Muscle of leg (tissue), 16 donors: ENCODE measurements at places on chromosomes 6 and 20. TPM values are rescaled to one million over a fixed set of nuclear protein-coding genes. Genes with fewer than 3 reads are reported as not detected.
A peak's percentile ranks its signal among the peaks of the same experiment; 100 is the strongest.

GRCh38 chr20:17992847-17993513 lies 24.2 kb downstream of the MGME1 start:
- no peak for DNase-seq

Gene TRAPPC3L
- 0.07 TPM for polyA plus RNA-seq

- DNase-seq, result peak; percentile 84
These were observed 112.1 kb downstream of the ASXL1 start for GRCh38 chr20:32470025-32470861.

DNA sequence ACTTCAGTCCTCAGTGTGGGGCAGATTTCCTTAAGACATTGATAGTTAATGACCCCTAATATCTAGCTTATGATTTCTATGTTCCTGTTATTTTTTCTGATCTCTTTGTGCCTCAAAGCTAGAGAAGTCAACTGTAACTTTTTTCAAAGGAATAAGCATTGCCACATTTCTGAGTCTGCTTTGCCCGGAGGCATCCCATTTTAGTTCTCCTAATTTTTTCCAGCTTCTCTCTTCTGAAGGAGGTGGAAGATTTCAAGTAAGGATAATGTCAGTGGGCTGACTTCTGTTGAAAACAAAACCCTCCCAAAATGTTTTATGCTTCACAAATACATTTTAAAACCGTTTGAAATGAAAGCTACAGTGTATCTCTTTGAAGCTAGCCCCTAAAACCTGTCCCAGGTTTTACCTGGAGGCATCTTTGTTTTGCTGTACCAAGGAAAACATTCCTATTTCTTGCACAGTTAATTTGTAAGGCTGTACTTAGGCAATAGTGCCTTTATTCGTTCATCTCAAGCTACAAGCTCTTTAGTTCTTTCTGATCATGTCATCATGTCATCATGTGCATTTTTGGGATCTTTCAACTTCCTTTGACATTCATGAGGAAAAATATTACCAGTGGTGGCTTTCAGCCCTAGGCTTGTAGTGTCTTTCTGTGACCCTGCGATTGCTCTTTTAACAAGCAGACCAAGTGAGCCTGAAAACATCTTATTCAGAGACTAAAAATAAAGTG lies 45.7 kb downstream of the TSPYL4 start:
- no peak for DNase-seq

DNA sequence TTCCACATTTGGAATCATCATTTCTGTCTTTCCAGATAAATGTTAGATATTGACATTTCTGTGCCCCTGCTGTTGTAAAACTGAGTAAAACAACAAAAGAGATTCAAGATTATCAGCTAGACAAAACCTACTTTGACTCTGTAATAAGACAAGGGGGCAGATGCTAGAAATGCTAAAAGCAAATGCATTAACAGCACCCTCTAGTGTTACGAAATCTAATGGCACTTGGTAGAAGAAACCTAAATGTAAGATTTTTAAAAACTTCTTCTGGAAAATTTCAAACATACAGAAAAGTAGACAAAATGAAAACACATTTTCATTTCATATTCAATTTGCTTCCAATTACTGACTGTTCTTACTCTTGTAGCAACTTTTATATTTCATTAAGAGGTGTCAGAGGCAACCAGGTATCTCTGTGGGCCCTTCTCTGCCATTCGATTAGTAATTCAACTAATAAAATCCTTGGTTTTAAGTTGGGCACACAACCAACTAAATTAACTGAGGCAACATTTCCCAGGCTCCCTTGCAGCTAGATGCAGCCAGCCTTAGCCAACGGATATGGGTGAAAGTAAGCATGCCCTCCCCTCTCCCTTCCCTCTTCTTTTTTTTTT lies 45.0 kb downstream of the SLC23A2 start:
- peak; percentile 77 for DNase-seq

DNA sequence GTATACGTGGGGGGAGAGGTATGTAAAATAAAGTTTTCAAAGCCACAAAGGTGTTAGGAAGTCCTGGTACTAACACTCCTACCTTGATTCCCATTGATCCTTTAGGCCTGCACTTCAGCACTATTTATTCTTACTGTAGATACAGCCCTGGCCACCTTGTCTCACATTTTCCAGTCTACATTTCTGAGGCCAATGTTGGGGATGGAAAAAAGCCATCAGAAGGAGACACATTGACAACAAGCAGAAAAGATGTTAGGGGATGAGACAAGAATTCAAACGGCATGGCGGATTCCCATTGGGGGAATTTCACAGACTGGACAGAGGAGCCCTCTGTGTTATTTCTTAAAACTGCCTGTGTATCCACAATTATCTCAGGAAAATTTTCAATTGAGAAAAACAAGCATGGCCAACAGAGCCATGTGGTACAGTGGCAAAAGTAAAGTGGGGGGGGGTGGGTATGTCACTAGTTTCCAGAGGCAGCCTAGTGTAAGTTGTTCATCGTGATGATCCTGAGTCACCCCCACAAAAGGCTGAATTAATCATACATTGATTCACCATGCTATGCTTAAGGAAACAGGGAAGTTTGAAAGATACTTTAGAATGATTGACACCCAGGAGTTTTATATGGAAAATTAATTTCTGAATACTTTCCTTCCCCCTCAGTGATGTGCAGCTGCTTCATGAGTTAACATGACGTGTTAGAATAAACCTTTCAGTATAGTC lies 40.5 kb downstream of the RREB1 start:
- DNase-seq, result peak; percentile 53

Gene DAAM2
- 34.0 TPM for polyA plus RNA-seq

DNA sequence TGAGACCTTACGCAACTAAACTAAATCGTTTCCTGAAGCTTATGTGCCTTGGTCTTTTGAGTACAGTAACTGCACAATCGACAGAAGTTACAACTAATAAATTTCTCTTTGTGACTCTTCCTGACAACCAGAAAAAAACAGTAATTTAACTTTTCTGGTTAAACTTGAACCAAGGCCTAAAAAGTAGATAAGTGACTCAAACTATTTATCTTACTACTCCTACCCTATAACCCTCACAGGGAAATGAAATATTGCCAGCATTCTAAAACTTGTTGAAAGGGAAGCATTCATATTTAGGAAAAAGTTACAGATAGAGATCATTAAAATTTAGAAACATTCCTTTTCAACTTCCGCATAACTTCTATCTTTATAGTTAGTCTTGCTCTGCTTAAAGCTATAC lies 1034.4 kb downstream of the EYS start:
- peak; percentile 15 for DNase-seq

Gene GTSF1L
- not detected for polyA plus RNA-seq

- no peak for DNase-seq
These were observed 320.1 kb upstream of the PRND start for GRCh38 chr20:4401601-4402000.

DNA sequence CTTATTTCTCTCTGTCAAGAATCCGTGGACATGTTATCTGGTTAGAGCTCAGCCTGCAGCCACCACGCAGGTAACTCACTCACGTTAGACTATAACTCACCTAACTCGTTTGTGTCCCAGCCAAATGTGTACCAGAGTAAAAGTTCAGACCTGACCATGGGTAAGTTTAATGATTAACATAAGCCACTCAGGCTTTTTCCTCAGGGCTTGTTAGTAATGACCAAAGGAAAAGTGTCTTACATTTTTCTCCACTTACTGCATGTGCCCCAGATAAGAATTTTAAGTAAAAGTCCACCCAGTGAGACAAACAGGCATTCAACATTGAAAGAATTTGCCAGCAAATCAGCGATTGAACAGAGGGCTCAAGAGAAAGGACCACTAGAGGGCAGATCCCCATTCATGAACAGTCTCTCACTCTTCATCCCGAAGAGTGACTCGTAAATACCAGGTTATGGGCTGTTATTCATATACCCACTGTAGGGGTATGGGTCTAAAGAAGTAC lies at the start of gene PKHD1:
PKHD1 (minus strand) TSS at position 116 of the 502 bp plus-strand sequence. CDS start 2,680 bp downstream, outside the sequence.
- no peak for DNase-seq

DNA sequence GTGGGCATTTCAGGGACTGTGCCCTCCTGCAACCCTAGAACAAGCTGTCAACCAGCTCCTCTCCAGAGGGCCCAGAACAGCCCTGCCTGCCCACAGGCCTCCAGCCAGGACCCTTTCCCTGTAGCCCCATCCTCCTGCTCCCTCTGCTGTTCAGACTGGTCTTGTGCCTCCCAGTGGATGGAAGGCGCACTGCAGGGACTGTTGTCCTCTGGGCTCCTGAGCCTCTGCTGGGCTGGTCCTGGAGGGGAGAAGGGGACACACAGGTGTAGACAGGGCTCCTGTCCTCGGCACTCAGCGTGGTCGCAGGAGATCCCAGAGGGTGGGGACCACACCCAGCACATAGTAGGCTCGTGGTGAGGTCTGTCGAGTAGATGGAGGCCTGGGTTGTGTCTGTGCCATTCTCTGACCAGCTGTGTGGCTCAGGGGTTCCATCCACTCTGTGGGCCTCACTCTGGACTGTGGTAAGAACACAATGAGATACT lies 11.5 kb downstream of the ITPR3 start:
- no peak for DNase-seq

Gene MATN4
- polyA plus RNA-seq, result 0.21 TPM

DNA sequence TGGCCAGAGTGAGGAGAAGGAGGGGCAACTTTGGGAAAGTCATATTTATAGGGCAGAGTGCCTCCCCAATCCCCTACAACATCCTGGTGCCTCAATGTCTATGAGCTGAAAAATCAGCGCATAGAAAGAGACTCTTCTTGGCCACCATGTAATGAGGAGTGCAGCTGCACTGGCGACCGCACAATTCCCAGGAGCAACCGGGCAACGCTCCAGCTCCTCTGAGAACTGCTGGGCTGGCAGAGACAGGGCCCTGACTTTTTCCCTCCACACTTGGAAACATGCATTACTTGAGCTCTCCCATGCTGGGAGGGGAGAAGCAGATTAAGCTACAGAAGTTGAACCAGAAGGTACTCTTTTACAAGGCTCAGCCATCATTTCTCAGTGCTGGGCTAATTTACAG lies 31.4 kb upstream of the MARCKS start:
- DNase-seq, result peak; percentile 93

GRCh38 chr20:57747861-57748481 lies 38.2 kb upstream of the PMEPA1 start:
- DNase-seq, result peak; percentile 36

Gene PRR18
- 0.76 TPM for polyA plus RNA-seq

Gene GPX5
- not detected for polyA plus RNA-seq

Gene SPATS1
- not detected for polyA plus RNA-seq

DNA sequence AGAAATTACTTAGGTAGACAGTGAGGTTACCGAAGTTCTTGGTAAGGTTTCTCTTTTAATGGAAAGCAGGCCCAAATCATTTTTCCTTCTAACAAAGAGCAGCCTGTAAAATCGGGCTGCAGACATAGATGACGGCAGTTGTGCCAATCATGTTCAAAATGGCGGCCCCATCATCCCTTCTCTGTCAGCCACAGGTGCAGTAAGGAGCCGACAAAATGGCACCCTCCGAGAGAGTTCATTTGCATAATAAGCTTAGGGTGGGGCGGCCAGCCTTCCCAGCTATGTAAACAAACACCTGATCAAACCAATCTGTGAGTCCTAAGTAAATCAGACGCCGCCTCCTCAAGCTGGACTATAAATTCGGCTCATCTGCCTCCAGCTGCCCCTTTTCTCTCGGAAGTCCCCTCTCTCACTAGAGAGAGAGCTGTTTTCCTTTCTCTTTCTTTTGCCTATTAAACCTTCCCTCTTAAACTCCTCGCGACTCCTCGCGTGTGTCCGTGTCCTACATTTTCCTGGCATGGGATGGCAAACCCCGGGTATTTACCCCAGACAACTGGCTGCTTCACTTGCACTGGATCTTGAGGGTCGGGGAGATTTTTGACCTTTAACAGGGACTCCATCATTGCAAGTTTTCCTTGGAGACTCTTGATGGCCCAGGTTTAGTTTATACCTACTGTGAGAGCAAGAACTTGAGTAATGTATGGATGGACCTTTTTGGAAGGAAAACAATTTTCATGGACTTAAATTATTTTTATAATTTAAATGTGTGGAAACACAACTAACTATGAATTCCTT lies 8.9 kb upstream of the DDR1 start:
- DNase-seq, result no peak

DNA sequence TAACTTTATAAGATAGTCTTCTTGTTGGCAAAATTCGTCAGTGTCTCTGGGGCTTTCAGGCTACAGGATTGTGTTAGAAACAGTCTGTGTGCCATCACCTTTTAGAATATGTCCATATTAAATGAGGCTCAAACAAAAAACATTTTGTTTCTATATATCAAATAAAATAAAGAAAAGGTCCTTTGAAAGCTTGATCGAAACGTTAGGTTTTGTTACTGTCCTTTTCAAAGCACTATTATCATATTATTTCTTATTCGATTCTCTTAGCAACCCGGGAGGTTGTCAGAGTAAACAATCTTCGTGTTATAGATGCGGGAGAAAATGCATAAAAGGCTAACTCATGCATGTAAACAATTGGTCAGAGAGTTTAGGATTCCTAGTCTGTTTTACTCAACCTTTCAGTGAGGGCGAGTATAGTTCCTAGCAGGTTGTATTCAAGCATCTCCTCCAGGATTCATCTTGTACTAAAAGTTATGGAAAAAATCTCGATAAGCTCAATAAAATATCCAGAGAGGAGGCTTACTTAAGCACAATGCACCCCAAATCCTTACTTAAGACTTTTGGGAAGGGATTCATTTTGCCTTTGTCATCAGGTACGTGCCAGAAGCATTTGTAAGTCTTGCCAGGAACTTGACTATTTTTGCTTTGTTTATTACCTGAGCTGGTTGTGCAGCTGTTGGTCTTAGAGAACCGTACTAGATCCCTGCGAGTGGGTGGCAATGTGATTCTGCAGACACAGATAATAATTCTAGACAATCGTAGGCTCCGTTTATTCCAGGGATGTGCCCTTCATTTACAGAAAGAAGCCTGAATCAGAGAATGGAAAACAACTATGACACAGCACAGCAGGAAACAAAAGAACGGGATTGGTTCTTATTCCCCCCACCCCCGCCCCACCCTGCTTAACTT lies 159.6 kb upstream of the ZNF217 start:
- DNase-seq, result peak; percentile 35

Gene EGFL8
- 33.4 TPM for polyA plus RNA-seq

Gene SOX18
- polyA plus RNA-seq, result 9.9 TPM

Gene BEND3
- polyA plus RNA-seq, result 2.9 TPM

Gene RIPPLY2
- not detected for polyA plus RNA-seq

DNA sequence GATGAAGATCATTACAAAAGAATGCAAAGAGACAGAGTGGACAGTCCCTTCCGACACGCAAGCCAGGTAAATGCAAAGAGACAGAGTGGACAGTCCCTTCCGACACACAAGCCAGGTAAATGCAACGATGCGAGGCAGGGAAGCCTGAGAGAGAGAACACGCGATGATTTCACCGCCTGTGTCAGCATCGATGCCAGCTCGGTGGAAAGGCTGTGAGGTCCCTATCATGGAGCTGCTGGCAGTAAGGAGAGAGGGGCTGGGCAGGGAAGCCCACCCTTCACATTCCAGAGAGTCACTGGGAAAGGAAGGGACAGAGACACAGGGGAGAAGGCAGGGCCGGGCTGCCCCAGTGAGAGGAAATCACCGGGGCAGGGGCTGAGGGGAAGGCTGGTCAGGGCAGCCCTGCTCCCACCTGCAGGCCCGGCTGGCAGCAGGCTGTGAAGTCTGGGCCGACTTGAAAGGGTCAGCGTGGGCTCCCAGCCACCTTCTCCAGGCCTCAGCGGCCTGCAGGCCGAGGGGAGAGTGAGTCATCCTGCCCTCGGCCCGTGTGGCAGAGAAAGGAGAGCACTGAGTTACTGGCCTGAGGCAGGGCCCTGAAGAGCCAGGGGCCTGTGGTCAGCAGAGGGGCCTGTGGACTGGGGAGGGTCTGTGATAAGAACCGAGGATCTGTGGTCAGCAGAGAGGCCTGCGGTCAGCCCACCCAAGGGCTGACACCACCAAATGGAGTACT lies 80.4 kb downstream of the DACT2 start:
- no peak for DNase-seq

Gene POFUT1
- 32.2 TPM for polyA plus RNA-seq

GRCh38 chr6:128731249-128732165 lies 151.4 kb upstream of the LAMA2 start:
- peak; percentile 23 for DNase-seq

GRCh38 chr6:87754828-87755227 lies 52.8 kb upstream of the AKIRIN2 start:
- DNase-seq, result no peak

Gene SOBP
- polyA plus RNA-seq, result 16.2 TPM

Gene VGLL2
- polyA plus RNA-seq, result 80.4 TPM
